ENCODE measurements at places on chromosomes 2 and 18. TPM values are rescaled to one million over a fixed set of nuclear protein-coding genes. Genes with fewer than 3 reads are reported as not detected.

GPR55 gene
- total RNA-seq = not detected

ESPNL gene
- 1.7 TPM for total RNA-seq

FAM210A gene
- 11.6 TPM for total RNA-seq

GRCh38 chr2:44098050-44098449, 70.6 kb upstream of the PPM1B start:
- DNase-seq = no peak

- no peak for DNase-seq
These were observed 209.8 kb downstream of the PHLPP1 start for GRCh38 chr18:62925031-62925688.

TMEM247 gene
- not detected for total RNA-seq

DNA sequence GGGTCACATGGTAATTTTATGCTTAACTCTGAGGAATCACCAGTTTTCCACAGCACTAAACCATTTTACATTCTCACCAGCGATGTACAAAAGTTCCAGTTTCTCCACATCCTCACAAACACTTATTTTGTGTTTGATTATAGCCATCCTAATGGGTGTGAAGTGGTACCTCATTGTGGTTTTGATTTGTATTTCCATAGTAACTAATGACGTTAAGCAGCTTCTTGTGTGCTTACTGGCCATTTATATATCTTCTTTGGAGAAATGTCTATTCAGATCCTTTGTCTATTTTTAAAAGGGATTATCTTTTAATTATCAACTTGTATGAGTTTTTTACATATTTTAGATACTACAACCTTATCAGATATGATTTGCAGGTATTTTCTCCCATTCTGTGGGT, 42.0 kb downstream of the CCDC150 start:
- DNase-seq = no peak

MYOM1 gene
- total RNA-seq = 4.9 TPM
